Regular cardiac myocyte (primary cell): ENCODE measurements at places on chromosomes 3 and 15. TPM values are rescaled to one million over a fixed set of nuclear protein-coding genes. Genes with fewer than 3 reads are reported as not detected.

The CHST13 gene
- total RNA-seq: not detected in 2 replicates

The GUCA1C gene
- total RNA-seq: not detected in 2 replicates

The TMEM212 gene
- total RNA-seq: not detected in 2 replicates

The MCF2L2 gene
- 0.19 and 0.56 TPM in 2 replicates for total RNA-seq
